Hematopoietic multipotent progenitor cell treated with erythropoietin and hydrocortisone succinate and interleukin-3 and kit ligand, for 8 days (in vitro differentiated cells): ENCODE measurements at places on chromosomes 16 and 17.

GRCh38 chr17:27821318-27821717 is 21.0 kb upstream of the NOS2 start:
- no peak for DNase-seq

- DNase-seq: peak; percentile 67
These were observed 22.7 kb downstream of the ZNF652 start for GRCh38 chr17:49339354-49339753.

GRCh38 chr16:85571563-85571812 is 41.6 kb upstream of the GSE1 start:
- DNase-seq: no peak

DNA sequence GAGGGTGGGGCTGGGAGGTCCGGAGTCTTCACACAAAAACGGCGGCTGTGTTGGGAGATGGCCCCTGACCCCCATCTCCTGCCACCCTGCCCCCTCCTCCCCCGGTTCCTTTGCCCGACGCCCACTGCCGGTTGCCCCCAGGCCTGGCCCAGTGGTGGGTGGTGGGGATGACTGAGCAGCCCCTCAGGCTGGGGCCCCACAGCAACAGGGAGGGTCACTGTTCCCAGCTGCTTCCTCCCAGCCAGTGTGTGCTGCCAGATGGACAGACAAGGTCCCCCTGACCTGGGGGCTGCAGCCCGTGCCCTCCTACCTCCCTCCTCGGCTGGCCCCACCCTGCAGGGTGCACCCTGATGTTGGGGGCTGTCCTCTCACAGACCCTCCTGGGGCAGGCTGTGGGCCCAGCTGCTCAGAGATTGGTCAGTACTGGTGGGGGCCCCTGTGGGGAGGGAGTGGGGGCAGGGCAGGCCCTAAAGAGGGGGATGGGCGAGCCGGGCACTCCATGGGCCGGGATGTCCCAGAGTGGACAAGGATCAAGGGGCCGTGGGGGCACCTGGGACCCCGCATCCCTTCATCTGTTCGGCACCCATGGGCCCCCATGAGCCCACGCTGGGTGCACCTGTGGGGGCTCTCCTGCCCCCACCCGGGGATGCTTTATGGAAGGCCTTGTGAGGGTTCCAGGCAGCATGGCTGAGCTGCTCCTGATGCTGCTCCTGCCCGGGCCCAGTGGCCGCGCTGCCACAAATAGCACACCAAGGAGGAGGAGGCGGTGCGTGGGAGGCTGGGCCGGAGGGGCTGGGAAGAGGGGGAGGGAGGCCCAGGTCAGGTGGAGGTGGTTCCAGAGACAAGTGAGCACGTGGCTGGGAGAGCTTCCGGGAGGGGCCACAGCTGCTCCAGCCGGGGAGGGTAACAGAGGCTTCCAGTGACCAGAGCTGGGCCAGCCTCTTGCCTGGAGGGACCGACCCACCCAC is 5.1 kb downstream of the C1QTNF8 start:
- DNase-seq: no peak

DNA sequence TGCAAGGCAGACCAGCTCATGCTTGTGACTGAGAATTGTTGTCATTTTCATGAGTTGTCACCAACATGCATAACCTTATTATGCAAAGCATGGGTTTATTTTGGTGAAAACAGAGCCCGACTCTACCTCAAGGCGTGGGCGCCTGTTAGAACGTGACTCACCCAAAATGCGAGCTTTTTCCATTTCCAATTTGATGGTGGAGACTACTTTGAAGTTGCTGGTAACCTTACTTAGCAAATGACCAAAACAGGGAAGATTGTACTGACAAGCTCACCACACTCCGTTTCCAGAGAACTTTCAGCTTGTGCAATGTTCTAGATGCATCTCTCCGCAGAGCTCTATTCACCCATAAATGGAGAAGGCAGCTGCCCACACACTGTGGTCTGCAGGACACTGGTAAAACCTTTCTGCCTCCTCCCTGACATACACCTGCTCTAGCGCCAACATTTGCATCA is 284.5 kb downstream of the MAF start:
- no peak for DNase-seq

DNA sequence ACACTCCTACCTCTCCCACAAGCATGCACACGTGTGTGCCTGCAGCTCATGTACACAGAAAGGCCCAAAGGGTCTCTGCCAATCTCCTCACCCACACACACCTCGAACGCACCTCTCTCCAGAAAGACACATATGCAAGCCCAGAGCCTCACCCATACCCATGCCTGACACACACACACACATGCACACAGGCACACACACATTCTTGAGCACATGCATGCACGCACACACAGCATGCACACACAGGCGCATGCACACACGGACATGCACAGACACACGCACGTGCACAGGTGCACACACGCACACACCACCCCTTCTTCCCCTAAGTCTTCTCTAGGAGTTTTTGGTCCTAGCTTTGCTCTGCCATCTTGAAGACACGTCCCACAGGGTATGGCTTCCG is 48.7 kb upstream of the CACNG4 start:
- DNase-seq: no peak

DNA sequence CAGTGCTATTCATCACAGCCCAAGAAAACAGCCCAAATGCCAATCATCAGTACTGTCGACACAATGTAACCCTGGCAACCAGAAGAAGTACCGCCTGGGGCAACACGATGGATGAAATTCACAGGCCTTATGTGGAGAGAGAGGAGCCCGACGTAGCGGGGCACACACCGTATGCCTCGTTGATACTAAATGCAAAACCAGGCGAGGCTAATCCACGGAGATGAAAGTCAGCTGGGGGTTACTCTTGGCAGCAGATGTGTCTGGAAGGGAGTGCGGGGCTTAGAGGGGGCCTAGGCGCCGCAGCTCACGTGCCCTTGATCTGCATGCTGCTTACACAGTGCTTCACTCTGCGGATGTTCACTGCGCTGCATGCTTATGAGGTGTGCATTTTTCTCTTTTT is 29.8 kb downstream of the ITGAE start:
- DNase-seq: no peak

DNA sequence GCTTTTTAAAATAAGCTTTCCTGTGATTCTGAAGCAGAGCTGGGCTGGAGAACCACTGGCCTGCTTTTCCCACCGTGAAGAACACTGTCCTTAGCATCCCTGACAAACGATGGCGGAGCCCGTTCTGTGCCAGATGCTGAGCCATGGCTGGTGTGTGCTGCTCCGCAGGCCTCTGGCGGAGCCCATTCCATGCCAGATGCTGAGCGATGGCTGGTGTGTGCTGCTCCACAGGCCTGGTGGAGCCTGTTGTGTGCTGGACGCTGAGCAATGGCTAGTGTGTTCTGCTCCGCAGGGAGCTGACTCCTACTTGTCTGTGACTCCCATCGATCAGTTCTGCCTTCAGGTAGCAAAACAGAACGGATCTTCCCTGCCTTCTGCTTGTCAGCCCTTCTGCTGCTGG is 4.3 kb downstream of the ENDOV start:
- no peak for DNase-seq
